ENCODE measurements at places on chromosomes 2 and 18.

DNA sequence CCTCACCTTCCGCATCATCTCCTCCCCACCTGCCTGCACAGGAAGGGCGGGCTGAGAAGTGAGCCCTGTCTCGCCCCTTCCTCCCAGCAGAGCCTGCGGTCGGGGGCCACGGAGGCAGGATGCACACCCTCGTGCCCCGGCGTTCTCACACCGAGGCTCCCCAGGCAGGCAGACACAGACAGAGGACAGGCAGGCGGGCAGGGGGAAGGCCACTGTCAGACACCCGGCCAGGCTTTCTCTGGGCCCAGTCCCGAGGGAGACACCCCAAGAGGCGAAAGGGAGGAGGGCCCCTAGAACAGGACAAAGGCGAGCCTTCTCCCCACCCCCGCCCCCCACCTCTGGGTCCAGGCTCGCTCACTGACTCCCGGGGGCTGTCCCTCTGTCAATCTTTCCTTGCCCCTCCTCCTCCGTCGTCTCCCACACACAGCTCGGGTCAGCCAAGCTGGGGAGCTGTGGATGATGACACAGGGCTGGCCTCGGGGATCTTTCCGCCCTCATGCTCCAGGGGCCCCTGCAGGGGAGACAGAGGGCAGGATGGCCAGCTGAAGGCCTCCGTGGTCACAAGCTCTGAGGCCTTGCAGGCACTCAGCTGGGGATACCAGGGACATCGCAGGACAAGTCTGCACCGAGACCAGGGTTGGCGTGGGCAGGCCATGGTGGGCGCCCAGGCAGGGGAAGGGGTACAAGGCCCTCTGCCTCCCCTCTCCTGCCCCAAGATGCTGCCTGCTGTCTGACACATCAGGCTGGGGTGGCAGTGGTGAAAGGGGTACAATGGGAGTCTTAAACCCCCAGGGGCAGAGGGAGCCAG is 24.9 kb downstream of the BIN1 start:
- DNase-seq: no peak

DNA sequence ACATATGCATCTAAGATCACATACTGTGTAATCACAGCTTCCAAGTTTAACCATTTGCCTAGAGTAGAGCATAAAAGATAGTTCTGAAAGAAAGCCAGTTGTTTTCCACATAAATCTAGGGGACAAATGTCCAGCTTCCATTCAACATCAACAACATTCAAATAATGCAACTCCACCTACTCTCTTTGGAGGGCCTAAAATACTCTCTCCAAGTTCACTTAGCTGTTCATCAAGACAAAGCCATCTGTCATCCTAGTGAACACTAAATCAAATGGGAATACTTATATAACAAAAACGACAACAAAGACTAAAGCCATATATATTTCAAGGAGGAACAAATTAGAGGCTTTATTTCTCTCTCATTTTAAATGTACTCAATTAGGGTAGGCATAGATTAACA is 221.5 kb upstream of the CDH2 start:
- no peak for DNase-seq

DNA sequence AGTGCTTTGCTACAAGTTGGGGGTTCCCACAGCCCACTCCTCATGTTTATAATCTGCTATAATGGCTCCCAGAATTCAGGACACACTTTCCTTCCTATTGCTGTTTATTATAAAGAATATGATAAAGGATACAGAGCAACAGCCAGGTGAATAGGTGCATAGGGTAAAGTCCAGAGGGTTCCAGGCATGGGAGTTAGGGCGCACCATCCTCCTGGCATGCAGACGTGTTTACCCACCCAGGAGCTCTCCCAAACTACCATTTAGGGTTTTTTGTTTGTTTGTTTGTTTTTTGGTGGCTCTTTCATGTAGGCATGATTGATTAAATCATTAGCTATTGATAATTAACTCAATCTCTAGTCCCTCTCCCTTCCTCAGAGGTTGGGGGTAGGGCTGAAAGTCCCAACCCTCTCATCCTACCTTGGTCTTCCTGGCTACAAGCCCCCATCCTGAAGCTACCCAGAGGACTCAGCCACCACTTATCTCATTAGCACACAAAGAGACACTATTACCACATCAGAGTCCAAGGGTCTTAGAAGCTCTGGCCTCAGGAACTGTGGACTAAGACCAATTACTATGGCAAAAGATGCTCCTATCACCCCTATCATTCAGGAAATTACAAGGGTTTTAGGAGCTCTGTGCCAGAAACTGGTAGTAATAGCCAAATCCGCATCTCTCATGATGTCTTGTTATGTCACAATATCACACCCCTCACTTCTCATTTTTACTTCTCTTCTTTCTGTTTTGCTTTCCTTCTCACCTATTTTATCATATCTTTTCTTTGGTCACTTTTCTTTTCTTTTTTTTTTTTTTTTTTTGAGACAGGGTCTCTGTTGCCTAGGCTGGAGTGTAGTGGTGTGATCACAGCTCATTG is 154.9 kb upstream of the TTC39C start:
- no peak for DNase-seq

- no peak for DNase-seq
These were observed 348.1 kb downstream of the RNF144A start for GRCh38 chr2:7265286-7265685.

- DNase-seq: no peak
These were observed 137.9 kb upstream of the ZC3H15 start for GRCh38 chr2:186348200-186348599.

GRCh38 chr2:105843476-105844374 is 99.0 kb downstream of the NCK2 start:
- no peak for DNase-seq

DNA sequence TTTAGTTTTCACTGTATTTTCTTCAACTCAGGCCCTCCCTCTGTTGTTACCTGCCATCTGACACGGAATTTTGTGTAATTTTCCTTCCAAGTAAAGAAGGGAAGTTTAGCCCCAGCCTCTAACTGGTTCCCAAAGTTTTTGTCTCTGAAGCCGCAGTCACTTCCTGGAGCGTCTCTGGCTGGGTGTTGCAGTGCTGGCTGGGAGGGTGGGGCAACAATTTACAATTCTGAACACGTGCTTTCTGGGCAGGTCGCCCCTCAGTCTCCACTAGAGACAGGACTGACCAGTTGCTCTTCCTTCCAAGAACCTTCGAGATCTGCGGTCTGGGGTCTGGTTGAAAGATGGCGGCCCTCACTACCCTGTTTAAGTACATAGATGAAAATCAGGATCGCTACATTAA is 3.5 kb downstream of the CNDP2 start:
- DNase-seq: peak; percentile 61

DNA sequence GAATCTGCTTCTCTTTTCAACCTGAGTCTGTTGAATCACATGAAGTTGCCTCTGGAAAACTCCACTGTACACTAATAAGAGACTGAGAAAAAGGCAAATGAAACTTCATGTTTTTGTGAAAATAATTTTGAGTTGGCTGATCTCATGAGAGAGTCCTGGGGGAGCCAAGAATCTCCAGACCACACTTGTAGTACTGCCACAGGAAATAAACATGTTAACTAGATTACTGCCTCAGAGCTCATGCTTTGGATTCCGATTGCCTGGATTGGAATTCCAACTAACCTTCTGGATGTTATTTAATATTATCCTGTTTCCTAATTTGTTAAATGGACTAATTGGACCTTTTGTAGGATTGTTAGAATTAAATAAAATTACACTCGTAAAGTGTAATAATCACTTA is 25.2 kb downstream of the NUP35 start:
- peak; percentile 13 for DNase-seq

GRCh38 chr2:190579915-190580846 is 45.7 kb upstream of the NEMP2 start:
- no peak for DNase-seq
